ENCODE measurements at places on chromosomes 16 and 17. TPM values are rescaled to one million over a fixed set of nuclear protein-coding genes. Genes with fewer than 3 reads are reported as not detected.

DNA sequence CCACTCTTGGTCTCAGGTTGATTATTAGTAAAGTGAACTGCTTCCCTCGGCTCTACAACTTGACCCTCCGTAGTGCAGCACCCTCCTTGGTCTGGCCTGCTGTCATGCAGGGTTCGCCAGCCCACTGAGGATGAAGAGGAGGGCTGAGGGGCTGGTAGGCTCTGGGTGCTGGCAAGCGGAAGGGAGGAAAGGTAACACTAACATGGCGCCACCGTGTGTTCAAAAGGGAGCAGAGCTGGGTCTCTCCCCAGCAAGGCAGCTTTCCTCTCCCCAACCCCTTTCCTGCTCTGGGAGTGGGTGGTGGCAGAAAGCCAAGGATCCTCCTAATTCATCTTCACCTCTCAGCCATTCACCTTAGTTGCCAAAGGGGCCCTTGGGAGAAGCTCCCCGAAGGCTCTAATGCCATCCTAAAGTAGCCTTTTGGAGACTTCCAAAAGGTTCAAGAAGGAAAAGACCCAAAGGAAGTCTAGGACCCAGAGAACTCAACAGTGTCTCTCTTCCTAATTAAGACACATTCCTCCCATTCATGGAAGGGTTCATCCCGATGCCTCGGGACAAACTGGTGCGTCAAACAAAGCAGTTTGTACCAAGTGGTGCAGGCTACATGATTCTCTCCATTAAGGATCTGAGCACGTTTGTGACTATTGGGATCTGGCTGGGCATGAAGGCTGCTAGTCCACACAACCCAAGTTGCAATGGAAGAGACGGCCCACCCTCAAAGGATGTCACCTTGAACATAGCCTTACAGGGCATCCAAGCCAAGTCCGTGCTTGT, 90.8 kb upstream of the TOB1 start:
- DNase-seq = no peak

DNA sequence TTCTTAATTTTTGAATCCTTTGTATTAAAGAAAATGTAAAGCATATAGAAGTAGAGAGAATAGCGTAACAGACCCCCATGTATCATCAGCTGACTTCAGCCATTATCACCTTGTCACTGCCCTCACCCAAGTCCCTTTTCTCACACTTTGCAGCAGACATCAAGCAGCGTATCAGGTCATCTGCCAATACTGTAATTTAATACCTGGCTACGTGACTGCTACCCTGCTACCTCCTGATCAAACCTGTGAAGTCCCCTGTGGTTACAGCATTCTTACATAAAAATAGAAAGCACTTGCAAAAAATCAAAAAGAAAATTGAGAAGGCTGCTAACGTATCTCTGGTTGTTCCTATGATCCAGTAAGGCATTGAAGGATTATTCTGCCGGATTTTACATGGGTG, 96.4 kb downstream of the PLCG2 start:
- no peak for DNase-seq

AMFR gene
- total RNA-seq = 263 TPM

- no peak for DNase-seq
Observed at GRCh38 chr16:30649725-30650368, 913 bp upstream of the PRR14 start.

DNA sequence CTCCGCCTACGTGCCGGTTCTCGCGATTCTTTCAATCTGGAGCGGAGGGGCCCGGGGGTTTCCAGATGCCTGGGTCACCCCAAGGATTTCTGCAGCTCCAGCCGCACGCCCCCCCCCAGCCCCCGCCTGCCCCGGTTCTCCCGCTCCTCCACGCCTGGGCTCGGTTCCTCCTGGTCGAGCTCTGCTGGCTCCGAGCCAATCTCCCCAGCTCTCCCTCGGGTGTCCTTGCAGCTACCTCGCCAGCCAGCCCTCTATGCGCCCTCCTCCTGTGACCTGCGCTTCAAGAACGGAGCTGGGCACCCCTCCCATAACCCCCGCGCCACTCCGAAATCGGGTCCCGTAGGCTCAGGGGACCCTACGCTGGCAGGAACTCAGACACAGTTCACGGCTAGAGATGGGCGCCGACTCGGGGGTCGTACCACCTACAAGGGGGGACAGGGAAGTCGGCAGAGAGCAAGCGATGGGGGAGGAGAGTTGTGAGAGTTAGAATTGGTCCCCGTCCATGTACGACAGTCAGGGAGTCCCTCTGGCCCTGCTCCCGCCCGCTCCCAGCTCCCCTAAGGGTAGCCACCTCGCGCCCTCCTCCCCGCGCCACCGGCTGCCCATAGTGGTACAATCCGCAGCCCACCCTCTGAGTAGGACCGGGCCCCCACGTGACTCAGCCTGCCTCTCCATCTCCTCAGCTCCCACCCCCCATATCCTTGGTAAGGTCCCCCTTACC, 961 bp downstream of the FGF11 start:
- no peak for DNase-seq

GRCh38 chr17:30363715-30364202, 15.0 kb upstream of the CPD start:
- DNase-seq = no peak

DNA sequence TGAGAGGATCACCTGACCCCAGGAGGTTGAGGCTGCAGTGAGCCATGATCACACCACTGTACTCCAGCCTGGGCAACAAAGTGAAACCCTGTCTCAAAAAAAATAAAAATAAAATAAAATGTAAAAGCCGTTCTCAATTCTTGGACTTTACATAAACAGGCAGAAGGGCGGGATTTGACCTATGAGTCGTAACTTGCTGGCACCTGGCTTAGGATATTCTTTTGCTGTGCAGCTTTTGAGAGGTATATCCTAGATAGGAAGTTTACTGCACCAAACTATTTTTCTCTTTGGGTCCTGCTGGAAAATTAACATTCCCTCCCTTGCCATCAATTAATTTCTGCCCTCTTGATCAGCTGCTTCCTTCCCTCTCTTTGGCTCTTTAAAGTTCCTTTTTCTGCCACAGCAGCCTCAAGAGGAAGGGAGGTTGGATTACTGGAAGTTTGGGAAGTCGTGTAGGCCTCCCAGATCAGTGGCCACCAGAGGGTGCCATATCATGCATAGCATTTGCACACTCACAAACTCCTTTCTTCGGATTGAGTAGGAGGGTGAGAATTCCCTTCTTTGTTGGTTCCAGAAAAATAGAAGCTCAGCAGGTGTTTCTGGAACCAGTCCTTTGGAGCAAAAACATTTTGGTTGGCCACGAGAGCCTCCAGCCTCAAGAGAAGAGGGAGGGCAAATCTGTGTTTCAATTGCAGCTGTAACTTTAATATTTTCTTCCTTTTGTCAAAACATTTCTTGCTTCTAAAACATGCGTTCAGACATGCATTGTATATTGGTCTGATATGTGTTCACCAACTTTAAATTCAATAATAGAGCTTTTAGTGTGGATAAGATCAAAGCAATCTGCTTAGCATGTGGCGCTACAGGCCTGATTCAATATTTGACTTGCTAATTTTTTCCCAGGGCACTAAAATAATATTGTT, 147.3 kb downstream of the CCDC182 start:
- peak; percentile 35 for DNase-seq

GRCh38 chr17:32152130-32152529, 9.8 kb downstream of the RHOT1 start:
- DNase-seq = no peak

- DNase-seq = no peak
Observed at GRCh38 chr17:5585836-5586521, 1.7 kb upstream of the NLRP1 start.

SLC2A4 gene
- total RNA-seq = 0.11 TPM

- no peak for DNase-seq
Observed at GRCh38 chr16:10878644-10879501, 1.9 kb downstream of the CIITA start.

GRCh38 chr16:29811170-29811895, 660 bp upstream of the PRRT2 start:
- peak; percentile 81 for DNase-seq

- DNase-seq = no peak
Observed at GRCh38 chr17:2777242-2777867, 18.9 kb upstream of the RAP1GAP2 start.

DNA sequence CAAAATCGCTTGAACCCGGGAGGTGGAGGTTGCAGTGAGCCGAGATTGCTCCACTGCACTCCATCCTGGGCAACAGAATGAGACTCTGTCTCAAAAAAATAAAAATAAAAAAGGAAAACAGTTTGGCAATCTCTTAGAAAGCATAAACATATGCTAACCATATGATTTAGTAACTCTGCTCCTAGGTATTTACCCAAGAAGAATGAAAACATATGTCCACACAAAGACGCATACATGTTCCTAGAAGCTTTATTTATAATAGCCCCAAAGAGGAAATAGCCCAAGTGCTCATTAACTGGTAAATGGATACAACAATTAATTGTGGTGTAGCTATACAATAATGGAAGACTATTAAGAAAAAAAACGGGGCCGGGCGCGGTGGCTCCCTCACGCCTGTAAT, 18.5 kb upstream of the CDH1 start:
- no peak for DNase-seq

DNA sequence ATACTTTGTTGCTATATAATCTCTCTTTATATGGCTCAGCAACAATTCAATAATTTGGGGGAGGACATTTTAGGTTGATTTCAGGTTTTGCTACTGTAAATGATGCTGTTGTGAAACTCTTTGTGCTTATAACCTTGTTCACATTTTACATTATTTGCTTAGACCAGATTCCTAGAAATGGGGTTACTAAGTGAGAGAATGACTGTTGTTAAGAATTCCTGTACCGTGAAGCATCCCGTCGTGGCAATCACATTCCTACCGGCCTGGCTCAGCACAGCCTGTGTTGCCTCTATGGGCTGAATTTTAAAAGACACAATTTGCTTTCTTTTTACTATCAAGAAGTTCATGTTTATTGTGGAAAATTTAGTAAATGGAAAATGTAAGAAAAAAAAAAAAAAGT, 31.4 kb downstream of the B9D1 start:
- DNase-seq = no peak

DNA sequence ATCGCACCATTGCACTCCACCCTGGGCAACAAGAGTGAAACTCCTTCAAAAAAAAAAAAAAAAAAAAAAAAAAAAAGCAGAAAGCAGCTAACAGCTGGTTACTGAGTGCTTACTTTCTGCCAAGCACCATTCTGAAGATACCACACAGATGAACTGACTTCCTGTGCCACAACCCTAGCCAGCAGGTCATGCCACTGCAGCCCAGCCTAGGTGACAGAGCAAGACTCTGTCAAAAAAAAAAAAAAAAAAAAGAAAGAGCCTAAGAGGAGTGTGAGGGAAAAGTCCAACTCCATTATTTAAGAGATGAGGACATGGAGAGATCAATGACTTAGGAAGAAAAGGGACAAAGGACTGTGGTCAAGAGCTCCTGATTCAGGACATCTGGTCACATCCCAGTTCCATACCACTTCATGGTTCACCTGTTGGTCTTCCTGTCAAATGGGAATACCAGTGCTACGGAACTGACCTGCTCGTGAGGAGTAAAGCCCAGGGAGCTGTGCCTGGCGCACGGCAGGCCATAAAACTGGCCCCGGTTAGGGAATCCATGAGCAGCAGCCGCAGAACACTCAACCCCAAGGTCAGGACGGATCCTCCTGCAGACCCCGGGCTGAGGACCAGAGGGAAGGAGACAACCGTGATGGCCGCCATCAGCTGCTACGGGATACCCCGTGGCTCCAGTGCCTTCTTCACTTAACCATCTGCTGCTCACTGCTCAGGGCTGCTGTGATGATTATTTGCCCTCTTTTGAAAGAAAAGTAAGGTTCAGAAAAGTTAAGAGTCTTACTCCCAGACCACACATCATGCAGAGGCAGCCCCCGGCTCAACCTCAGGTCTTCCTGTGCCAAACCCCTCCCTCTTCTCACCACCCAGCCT, 950 bp downstream of the KLHDC4 start:
- DNase-seq = no peak

DNA sequence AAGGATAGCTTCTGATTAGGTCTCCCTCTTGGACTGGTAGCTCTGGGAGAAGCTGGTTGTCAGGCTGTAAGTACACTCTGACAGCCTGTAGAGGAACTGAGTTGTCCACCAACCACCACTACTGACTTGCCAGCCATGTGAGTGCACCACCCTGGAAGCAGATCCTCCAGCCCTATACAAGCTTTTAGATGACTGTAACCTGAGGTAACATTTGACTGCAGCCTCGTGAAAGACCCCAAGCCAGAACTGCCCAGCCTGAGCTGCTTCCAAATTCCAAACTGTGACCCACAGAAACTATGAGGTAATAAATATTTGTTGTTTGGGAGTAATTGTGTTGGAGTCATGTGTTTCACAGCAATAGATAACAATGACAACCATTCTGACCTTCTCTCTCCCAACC, 30.8 kb upstream of the DYNLL2 start:
- no peak for DNase-seq

GRCh38 chr17:7835814-7836595, 2.0 kb downstream of the KDM6B start:
- no peak for DNase-seq

PYDC1 gene
- total RNA-seq = not detected

ALDH3A1 gene
- total RNA-seq = 1.8 TPM

Measured in pulmonary artery endothelial cell (primary cell).